ENCODE measurements at places on chromosomes 3 and 15.
A peak's percentile ranks its signal among the peaks of the same experiment; 100 is the strongest.

- DNase-seq = no peak
These were observed 160.9 kb downstream of the TIGIT start for GRCh38 chr3:114454551-114455251.

- DNase-seq = no peak
These were observed 21.6 kb upstream of the PAK6 start for GRCh38 chr15:40217166-40217824.

DNA sequence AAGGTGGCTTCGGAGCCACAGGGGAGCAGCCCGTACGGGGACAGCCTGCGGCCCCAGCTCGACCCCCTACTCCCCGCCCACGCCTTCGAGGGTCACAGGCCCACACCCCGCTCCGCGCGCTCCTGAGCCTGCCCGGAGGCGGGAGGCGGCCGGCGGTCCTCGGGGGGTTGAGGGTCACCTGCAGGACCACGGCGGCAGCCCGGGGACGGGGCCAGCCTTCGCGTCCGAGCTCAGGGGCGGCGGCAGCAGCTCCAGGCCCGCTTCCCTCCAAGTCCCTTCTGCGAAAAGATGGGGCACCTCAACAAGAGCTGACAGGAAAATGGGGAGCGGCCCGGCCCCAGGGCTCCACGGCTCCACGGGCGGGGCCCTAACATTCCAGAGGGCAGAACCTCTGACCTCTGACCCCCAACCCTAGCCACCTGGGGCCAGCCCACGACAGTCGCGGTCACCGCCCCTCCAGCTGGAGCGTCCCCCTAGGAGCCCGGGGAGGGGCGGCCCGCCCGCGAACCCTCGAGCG is 428 bp downstream of the LYSMD4 start:
- no peak for DNase-seq

- no peak for DNase-seq
These were observed 171.0 kb downstream of the RPLP1 start for GRCh38 chr15:69623392-69624154.

GRCh38 chr3:72938471-72939265 is 50.8 kb downstream of the GXYLT2 start:
- peak; percentile 13 for DNase-seq

- no peak for DNase-seq
These were observed 107.8 kb downstream of the PTPRG start for GRCh38 chr3:61669203-61669602.

- no peak for DNase-seq
These were observed 8.9 kb downstream of the PEAK1 start for GRCh38 chr15:77410701-77411618.

Data from thoracic aorta (tissue), 2 donors.